Stimulated activated CD8-positive, alpha-beta memory T cell treated with anti-CD3 and anti-CD28 coated beads, Interleukin-7, amount 100 ng/mL, for 1 hour (primary cell): ENCODE measurements at places on chromosomes 2 and 18.

DNA sequence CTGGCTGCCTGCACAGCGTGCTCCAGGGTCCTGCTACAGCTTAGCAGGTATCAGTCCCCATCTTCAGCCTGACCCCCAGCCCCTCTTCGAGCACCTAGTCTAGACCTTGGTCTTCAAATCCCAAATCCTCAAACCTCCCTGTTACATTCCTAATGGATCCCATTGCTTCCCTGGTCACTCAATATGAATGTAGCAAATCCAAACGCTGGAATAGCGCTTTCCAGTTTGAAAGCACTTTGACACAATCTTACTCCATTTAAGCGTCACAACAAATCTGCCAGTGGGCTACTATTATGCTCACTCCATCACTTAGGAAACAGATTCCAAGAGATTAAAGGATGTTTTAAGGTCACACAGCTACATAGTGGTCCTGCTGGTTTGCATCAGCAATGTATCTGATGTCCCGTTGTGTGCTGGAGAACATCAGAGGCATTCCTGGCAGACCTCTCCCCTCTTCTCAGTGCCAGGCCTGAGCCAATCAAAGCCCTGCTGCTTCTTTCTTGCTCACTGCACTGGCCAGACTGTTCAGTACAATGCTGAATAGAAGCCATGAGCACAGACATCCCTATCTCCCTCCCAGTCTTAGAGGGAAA, 11.1 kb upstream of the INO80C start:
- DNase-seq, result no peak

GRCh38 chr2:212465456-212465855, 73.1 kb downstream of the ERBB4 start:
- no peak for DNase-seq

- no peak for DNase-seq
Observed at GRCh38 chr2:239327536-239328350, 73.1 kb downstream of the HDAC4 start.

DNA sequence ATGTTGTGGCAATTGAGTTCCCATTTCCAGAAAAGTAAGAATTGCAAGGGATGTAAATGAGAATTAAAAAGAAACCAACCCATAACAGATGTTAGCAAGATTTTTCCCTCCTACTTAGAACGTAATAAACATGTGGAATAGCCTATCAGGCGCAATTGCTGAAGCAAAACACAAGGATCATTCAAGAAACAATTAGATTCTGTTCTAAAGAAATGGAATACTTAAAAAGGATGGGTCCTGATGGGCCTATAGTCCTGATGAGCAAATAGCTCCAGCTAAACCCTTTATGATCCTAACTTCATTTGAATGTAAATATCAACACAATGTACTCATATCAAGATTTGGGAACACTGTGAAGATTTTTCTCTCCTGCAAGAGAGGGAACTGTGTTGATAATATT, 771.0 kb upstream of the CDH7 start:
- no peak for DNase-seq

GRCh38 chr2:232950751-232951150, 62.3 kb downstream of the NGEF start:
- DNase-seq, result no peak

DNA sequence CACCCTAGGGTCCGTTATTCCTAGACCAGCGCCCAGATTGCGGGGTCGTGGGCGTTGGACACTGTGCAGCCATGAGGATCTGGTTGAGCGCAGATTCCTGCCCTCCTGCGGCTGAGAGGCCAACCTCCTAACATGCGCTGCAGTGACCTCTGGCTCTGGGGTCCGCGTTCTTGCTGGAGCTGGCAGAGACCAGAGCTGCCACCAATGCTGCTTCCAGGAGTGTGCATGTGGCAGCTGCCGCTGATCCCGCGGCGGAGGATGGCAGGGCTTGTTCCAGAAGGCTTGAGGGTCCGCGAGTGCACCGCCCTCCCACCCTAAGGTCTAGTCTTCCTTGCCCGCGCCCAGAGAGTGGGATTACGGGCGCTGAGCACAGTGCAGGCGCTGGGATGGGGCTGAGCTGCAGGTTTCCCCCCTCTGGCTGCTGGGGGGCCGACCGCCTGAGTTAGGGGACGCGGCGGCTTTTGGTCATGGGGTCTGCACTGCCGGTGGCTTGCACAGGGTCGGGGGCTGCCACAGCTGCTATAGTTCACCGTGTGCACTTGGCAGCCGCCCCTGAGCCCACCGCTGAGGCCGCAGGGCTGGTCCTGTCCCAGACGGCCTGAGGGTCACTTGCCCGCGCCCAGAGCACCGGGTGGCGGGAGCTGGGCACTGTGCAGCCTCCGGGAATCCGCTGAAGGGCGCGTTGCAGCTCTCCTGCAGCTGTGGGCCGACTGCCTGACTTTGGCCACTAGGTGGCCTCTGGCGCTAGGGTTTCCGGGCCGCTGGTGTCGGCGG, 145.9 kb downstream of the CCDC74A start:
- DNase-seq, result peak; percentile 35

DNA sequence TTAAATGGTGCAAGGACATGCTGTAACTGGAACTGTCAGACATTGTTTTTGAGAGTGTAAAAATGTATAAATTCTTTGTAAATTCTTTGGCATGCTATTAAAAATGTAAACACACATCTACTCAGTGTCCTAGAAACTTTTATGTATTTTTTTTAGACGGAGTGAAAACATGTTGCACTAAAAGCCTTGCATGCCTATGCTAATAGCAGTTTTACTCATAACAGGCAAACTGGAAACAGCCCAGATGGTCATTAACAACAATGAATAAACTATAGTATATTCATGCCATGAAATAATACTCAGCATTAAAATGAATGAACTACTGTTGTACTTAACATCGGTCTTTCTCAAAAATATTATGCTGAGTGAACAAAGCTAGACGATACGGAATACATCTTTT, 954.8 kb upstream of the DDX18 start:
- no peak for DNase-seq

DNA sequence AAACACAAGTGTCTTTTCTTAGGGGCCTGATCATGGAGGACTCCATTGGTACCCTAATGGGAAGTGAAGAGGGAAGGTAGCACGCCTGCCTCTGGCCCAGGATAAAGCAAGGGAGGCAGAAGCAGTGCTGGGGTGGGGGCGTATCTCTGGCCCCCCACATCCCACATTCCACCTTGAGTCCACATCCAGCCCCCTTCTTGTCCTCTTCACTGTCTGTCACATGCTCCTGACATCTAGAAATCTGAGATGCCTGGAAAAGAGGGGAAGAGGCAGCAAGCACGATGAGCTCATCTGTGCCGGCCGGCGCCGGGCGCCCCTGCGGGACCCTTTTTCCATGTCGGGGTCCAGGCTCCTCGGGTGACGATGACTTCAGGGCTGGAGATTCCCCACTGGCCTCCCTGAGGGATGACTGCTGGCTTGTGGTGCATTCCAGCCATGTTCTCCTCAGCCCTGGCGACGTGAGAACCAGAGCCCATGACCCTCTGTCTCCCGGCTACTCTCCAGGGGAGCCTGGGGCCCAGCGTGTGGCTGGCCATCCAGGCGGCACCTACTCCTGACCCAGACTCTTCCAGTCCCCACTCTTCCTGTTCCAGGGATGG, 277.5 kb downstream of the DYSF start:
- DNase-seq, result no peak

DNA sequence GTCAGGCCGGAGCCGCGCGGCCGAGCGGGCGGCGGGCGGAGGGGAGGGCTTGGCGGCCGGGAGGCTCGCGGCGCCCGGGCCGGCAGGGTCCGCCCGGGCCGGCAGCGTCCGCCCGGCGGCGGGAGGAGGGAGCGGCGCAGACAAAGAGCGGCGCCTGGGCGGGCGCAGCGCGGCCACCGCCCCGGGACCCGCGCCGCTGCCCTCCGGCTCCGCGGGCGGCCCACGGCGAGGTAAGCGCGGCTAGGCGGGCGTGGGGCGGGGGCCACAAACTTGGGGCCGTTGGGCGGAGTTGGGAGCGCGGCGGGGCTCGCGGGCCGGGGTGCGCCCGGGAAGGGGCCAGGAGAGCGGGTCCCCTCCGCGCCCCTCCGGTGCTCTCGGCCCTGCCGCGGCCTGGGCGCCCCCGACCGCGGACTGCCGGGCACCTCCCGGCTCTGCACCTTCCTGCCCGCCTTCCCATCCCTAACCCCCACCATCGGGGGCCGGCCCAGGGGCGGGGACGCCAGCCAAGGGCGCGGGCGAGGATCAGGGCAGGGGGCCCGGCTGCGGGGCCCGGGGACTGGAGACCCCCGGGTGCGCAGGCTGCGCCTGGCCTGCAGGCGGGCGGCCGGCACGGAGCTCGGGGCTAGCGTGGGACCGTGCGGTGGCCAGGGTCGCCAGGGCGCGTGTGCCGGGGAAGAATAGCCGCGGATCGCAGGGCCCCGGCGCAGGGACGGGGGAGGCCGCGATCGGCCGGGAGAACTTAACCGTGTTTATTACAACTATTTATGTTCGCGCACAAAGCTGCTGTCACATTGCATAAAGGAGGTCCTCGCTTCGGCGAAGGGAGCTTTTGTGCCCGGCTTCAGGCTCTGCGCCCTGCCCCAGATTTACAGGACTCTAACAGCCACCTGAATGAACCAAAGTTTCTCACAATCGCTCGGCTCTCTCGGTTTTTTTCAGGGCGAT, at the start of gene NCK2:
Gene NCK2 (plus strand): TSS at position 4 of the 945 bp plus-strand sequence. CDS start 110,152 bp downstream, outside the sequence.
- no peak for DNase-seq

- peak; percentile 47 for DNase-seq
Observed at GRCh38 chr2:69565431-69565839, 78.1 kb downstream of the AAK1 start.

- no peak for DNase-seq
Observed at GRCh38 chr18:24588440-24588839, 128.0 kb downstream of the HRH4 start.

GRCh38 chr2:42060028-42060427, 12.2 kb downstream of the PKDCC start:
- no peak for DNase-seq

- DNase-seq, result no peak
Observed at GRCh38 chr2:191687867-191688266, 9.9 kb downstream of the NABP1 start.

GRCh38 chr18:10190564-10190963, 263.9 kb upstream of the APCDD1 start:
- no peak for DNase-seq

DNA sequence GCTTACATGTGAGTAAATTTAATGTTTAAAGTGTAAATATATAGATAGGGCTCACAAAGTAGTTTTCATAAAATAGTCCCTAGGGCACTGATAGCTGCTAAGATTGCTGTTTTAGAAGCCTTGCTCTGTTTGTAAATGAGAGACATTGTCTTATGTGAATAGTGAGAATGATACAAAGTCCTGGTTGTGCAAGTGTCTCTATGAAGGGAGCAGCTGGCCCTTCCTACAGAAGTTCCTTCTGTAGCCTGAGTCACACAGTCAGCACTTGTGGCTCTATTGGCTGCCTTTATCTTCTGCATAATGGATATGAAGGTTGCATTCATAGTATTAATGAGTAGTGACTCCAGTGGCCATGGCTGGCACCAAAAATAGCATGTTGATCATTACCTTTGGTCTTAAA, 279.7 kb downstream of the OSR1 start:
- no peak for DNase-seq

DNA sequence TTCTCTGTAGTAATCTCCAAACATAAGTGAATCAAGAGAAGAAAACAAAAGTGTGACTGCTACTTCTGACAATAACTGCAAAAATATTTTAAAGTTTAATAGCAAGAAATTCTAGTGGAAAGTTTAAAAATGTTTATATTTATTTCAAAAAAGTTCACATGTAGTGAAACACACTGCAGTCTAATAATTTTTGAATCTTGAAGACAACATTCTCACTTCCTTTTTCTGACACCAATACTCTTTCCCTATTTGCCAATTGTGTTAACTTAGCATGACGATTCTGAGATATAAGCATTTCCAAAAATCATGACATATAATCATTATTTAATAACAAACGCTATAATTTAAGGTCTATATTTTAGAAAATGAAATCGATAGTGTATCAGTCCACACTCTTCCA, 429.1 kb upstream of the PKDCC start:
- DNase-seq, result no peak

DNA sequence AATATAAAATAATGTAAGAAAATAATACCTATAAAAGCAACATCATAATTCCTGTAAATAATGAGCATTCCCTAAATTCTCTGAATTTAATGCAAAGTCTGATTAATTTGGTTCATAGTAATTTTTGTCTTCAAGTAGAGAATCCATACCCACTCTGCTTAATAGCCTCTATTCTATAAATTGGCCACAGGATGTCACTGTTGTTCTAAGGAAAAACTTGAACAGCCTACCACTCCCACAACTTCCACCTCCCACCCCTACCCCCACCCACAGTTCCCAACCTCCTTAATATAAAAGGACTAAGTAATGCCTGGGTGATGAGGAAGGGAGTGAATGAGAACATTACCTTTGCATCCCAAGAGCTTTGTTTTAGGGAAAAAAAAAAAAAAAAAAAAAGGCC, 27.2 kb upstream of the BBS5 start:
- DNase-seq, result no peak

- no peak for DNase-seq
Observed at GRCh38 chr2:121999264-121999663, 243.8 kb downstream of the TSN start.

DNA sequence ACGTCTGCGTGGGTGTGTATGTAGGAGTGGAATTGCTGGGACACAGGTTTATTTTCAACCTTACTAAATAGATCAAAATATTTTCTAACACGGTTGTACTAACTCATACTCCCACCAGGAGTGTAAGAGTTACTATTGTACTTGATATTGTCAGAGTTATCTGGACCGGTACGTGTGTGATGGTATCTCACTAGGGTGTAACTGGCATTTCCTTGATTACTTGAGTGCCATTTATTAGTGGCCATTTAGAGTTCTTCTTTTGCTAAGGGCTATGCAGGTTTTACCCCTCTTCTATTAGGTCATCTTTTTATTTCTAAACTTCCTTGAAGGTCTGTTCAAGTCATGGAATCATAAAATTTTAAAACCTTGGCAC, 33.5 kb downstream of the CENPO start:
- DNase-seq, result no peak

DNA sequence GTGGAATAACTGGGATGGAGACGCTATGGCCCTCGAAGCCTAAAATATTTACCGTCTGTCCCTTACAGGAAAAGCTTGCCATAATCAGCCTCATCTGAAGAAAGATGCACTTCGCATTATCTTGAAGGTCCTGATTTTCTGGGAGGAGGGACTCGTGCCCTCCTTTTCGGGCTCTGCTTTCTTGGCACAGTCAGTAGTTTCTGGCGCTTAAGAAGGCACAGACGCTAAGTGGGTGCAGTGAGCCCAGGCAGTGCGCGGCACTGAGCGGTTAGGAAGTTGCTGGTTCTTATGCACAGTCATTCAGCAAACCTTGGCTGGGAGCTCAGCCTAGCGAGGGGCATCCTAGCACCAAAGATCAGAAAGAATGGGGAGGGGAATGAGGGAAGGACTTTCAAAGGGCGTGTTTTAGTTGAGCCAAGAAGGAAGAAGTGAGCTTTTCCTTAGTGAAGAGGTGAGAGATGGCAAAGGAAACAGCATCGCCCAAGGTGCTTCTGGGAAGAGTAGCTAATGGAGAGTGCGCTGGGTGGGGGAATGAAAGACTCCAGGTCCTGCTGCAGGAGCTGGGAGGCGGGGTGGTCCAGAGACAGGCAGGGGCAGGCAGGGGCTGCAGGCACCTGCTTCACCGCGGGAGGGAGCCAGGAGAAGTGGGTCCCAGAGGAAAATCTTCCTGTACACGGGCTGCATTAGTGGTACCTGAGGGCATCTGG, 64.1 kb downstream of the ZCCHC2 start:
- DNase-seq, result no peak

GRCh38 chr2:240803191-240803590, 16.8 kb downstream of the KIF1A start:
- no peak for DNase-seq

GRCh38 chr18:24465486-24465885, 5.0 kb downstream of the HRH4 start:
- no peak for DNase-seq

- DNase-seq, result no peak
Observed at GRCh38 chr2:169478745-169479256, 493 bp upstream of the BBS5 start.
